ENCODE measurements at places on chromosomes 16 and 17.
A peak's percentile ranks its signal among the peaks of the same experiment; 100 is the strongest.

GRCh38 chr16:77172951-77173350 lies 18.0 kb upstream of the MON1B start:
- DNase-seq: no peak

- no peak for DNase-seq
These were observed 123.7 kb upstream of the AXIN2 start for GRCh38 chr17:65685110-65685509.

- no peak for DNase-seq
These were observed 259.9 kb downstream of the IRF8 start for GRCh38 chr16:86158688-86159360.

DNA sequence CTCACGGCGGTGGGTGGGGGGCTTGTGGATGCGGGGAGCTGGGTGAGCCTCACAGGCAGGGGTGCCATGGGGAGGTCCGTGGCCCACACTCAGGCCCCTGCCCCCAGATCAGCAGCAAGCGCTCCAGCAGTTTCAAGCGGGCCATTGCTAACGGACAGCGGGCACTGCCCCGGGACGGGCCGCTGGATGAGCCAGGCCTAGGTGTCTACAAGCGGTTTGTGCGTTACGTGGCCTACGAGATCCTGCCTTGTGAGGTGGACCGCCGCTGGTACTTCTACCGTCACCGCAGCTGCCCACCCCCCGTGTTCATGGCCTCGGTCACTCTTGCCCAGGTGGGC lies 1.1 kb downstream of the RHBDL1 start:
- DNase-seq: no peak

- no peak for DNase-seq
These were observed 60.9 kb downstream of the MRTFB start for GRCh38 chr16:14131774-14132695.

GRCh38 chr16:88936008-88936555 lies 40.9 kb downstream of the CBFA2T3 start:
- no peak for DNase-seq

DNA sequence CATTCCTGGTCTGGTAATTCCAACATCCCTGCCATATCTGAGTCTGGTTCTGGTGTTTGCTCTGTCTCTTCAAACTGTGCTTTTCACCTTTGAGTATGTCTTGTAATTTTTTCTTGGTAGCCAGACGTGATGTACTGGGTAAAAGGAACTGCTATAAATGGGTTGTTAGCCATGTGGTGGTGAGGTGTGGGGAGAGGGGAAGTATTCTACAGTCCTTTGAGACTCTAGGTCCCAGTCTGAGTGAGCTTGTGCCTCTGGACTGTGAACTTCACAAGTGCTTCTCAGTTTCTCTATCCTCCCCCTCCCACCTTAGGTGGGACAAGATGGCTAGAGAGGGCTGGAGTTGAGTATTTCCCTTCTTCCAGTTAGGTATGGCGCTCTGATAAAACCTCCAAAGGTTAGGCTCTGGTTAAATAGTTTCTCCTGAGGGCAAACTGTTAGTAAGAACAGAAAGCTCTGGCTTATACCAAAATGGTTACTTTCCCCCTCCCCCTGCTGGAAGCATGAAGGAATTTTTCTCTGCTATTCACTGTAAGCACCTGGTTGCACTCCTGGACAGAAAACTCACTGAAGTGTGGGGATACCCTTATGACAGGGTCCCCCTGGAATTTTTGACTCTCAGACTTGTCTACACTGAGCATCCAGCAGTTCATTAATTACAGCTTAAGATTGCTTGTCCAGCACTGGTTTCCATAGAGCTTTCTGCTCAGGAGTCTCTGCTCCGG lies 87.8 kb downstream of the MARCHF10 start:
- DNase-seq: no peak

DNA sequence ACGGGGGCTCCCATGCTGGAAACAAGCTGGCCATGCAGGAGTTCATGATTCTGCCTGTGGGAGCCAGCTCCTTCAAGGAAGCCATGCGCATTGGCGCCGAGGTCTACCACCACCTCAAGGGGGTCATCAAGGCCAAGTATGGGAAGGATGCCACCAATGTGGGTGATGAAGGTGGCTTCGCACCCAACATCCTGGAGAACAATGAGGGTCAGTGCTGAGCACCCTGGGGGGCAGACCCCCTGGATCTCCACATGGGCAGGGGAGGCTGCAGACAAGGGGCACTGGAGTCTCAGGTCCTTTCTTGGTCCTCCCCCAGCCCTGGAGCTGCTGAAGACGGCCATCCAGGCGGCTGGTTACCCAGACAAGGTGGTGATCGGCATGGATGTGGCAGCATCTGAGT lies 4.2 kb downstream of the ENO3 start:
- DNase-seq: no peak

GRCh38 chr17:3740611-3741073 lies 16.9 kb downstream of the HASPIN start:
- no peak for DNase-seq

DNA sequence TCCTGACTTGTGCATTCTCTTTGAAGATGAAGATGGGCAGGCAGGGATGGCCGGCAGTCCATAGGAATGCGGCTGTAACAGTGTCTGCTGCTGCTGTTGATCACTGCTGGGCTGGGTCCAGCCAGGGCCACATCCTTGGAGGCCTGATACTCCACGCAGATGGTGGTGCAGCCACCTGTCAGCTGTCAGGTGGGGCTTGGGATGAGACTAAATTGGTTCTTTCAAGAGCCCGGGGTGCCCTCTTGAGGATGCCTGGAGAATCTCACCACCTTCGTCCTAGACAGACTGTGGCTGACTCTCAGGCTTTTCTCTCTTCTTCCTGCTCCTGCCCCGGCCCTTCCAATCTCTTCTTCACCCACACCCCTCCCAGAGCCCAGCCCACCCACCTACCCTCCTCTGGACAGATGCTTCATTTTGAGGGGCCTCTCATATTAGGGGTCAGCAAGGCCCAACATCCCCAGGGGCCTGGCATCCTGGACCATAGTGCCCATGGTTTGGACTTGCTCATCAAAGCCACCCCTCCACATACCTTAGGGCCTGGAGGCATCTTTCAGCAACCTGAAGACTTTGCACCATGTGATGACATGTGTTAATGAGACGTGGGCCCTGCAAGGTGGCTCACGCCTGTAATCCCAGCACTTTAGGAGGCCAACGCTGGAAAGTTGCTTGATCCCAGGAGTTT lies 19.1 kb downstream of the OSBPL7 start:
- DNase-seq: peak; percentile 49

Data from NCI-H2107 (cell line).